Putamen (tissue), 1 donor: ENCODE measurements at places on chromosomes 13 and 19.

DNA sequence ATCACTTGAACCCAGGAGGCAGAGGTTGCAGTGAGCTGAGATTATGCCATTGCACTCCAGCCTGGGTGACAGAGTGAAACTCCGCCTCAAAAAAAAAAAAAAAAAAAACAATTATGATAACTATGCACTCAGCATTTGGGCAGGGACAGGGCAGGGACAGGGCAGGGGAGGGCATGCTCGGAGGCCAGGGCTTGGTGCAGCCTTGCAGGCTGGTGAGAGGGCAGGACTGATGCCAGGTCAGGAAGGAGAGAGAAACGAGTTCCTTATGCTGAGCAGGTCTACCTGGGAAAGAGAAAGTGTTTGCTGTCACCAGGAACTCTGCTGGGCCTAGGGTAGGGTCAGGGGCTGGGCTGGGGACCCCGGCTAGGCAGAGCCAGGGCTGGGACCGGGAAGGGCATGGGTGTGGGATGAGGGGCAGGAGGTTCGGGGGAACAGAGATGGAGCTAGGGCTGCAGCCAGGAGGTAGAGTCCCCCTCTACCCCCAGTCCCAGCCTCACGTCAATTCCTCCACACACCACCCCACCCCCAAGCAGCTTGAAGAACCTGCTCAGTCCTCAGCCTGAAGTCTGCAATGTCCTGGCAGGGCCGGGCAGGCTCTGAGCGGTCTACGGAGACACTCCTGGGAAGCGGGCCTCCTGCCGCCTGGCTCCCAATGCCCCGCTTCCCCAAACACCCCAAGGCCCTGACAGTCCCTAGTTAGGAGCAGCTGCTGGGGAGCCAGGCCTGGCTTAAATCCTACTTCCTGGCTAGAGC lies 2.8 kb downstream of the FXYD3 start:
- no peak for DNase-seq

GRCh38 chr13:82847595-82847994 lies 1034.7 kb downstream of the SLITRK1 start:
- DNase-seq = no peak

GRCh38 chr19:2793126-2793525 lies 7.8 kb downstream of the THOP1 start:
- DNase-seq = no peak

GRCh38 chr13:43026262-43026661 lies 2.9 kb downstream of the DNAJC15 start:
- no peak for DNase-seq

DNA sequence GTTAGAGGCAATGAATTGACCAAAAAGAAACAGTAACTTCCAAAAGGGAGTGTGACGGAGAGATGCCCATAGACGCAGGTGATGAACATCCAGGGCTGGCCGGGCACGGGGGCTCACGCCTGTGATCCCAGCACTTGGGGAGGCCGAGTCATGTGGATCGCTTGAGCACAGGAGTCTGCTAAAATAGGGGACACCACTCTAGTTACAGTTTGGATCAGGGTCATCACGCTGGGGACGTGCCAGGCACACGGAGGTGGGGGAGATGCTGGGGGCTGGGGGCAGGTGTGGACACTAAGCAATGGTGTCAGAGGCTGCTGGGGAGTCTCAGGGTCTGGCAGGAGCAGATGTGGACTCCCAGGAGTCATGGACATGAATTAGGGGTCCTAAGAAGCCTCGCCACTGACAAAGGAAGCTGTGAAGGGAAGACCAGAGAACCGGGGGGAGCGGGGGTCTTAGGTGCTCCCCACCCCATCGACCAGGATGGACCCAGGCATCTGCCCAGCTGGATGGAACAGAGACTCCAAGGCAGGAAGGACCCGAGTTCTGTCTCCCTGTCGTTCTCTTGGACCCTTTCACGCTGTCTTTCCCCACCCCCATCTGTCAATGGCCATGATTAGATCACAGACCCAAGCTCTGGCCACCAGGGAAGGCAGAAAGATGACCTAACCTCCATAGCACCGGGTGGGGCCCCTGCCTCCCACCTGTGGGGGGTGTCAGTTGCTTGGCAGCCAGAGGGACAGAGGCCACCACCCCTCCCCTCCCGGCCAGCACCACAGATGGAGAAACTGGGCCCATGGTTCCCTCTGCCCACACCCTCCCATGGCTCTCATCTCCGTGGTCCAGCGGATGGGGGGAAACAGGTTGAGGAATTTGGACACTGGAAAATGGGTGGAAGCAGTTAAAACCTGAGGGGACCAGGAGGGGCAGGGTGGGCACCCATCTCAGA lies 19.6 kb downstream of the CCDC8 start:
- no peak for DNase-seq
